Immature natural killer cell (primary cell): ENCODE measurements at places on chromosomes 2 and 18.

DNA sequence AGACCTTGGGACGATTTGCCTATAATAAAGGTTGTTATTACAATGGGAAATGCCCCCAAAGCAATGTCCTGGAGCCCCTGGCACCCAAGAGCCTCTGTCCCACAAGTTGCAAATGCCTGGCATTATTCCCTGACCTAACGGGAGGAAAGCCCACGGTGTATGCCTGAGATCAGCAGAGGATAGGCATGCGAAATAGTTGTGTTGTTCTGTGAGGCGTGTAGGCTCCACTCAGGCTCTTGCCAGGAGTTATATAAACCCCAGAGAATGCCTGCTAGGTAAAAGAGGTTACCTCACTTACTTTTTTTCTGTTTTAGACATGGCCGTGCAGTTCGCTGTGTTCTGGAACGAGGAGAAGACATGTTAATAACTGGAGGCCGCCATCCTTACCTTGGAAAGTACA is 52.1 kb downstream of the AOX1 start:
- DNase-seq: no peak

DNA sequence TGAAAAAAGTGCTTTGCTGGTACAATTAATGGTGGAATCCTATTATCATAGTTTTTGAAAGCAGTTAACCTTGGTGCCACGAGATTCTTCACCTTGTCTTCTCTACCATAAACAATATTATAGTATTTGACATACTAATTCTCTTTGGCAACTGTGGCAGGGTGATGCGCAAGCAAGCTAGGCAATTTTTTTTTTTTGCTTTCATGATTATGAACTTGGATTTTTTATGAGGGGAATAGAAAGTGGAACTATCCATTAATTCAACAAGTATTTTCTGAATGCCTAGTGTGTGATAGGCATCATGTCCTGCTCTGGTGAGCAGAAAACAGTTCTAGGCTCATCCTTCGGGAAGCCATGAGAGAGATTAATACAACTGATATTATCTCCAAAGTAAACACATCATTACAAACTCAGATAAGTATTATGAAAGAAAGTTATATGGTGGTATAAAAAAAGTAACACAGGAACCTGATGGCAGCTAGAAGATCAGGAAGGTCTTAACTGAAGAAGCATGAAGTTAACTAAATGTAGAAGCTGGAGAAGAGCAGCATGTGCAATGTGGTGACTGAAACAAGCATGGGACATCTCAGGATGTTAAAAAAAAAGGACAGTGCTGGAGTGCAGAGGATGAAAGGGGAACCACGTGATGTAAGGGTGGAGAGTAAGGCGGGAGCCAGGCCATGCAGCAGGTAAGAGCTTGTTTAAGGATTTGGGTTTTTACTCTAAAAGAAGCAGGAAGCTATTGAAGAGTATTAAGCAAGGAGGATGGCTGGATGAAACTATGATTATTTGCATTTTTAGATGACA is 113.7 kb downstream of the ZEB2 start:
- DNase-seq: no peak

- DNase-seq: no peak
Observed at GRCh38 chr2:230935130-230935430, 10.0 kb upstream of the GPR55 start.

DNA sequence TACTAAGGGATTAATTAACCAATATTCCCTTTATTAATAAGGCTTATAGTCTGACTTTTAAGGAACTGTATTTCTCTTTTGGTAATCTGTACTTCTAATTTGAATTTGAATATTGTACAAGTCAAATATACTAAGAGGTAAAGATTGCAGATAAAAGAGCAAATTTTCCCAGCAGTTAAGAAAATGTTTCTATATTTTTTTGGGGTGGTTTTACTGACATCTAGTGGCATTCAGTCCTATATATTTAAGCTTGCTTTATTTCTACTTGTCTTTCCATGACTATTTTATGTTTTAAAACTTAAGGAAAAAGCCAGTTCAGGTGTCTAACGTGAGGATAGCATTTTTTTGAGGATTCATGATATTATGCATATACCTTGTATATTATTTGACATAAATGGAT is 41.6 kb downstream of the TDRD15 start:
- DNase-seq: no peak

GRCh38 chr2:71864085-71864484 is 283.6 kb downstream of the CYP26B1 start:
- DNase-seq: no peak

GRCh38 chr2:62956651-62957050 is 94.0 kb upstream of the OTX1 start:
- DNase-seq: no peak
